WTC11 (cell line): ENCODE measurements at places on chromosomes 6 and 20.

DNA sequence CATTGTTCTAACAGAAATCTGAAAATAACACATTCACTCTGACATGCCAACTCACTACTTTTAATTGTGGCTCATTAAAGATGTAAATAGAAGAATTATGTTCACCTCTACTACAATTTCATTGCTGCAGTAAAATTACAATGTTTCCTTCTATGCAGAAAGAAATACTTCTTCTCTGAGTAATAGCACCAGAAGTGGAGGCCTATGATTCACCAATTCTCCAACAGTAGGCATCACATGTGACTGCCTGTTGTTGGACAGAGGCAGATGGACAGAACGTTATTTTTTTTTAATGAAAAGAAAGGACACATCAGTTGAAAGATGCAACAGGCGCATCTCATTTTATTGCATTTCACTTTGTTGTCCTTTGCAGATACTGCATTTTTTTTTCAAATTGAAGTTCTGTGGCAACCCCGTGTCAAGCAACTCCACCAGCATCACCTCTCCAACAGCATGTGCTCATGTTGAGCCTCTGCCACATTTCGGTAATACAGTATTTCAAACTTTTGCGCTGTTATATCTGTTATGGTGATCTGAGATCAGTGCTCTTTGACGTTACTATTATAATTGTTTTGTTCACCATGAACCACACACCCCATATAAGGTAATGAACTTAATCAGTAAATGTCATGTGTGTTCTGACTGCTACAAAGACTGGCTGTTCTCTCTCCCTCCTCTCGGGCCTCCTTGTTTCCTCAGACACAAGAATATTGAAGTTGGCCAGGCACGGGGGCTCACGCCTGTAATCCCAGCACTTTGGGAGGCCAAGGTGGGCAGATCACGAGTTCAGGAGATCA lies 121.4 kb downstream of the ATXN1 start:
- DNase-seq, result no peak

GRCh38 chr20:44026647-44027342 lies 112.1 kb downstream of the TOX2 start:
- no peak for DNase-seq

- DNase-seq, result no peak
These were observed 334.1 kb downstream of the NRN1 start for GRCh38 chr6:5672581-5673011.

- DNase-seq, result no peak
These were observed 58.2 kb upstream of the POLR1H start for GRCh38 chr6:30002871-30003270.

DNA sequence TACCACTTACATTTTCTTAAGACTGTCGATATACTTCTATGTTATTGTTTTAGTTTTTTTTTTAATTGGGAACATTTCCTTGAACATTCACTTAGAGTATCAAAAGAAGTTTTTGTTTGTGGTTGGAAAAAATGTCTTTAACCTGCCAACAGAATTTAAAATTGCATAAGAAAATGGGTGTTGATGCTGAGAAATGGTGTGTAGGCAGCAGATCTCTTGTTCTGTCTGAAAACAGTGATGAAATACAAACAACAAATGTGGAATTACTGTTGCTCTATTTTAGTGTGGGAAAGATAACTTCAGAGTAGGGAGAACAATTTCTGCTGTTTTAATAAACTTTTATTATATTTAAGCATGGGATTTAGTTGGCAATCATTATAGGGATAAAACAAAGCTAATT lies 293.5 kb downstream of the CDKAL1 start:
- no peak for DNase-seq

- no peak for DNase-seq
These were observed 56.0 kb downstream of the NOL4L start for GRCh38 chr20:32528905-32529670.

- no peak for DNase-seq
These were observed 330.9 kb upstream of the CDH4 start for GRCh38 chr20:60921022-60921622.

DNA sequence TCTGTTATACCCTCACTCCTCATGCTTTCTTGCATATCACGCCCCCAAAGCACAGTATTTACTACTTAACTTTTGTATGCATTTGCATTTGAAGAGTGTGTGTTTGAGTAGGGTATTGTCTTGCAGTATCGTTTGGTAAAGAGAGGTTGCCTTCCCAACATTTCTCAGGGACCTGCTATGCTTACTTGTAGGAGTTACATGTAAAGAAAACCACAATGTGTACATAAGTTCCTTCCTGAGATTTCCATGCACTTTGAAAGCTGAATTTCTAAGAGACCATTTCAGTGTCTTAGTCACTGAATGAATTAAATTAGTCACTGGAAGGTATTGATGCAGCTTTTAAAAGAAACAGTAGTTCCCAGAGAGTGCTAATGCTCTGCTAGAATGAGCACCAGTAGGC lies 159.3 kb upstream of the LAMA2 start:
- DNase-seq, result no peak
